ENCODE measurements at places on chromosomes 1 and 21. TPM values are rescaled to one million over a fixed set of nuclear protein-coding genes. Genes with fewer than 3 reads are reported as not detected.

Gene RNASEL
- 9.2 TPM for total RNA-seq

GRCh38 chr1:5509664-5510452 lies 482.4 kb downstream of the NPHP4 start:
- DNase-seq: peak; percentile 86

GRCh38 chr1:195878478-195878877 lies 729.8 kb downstream of the KCNT2 start:
- DNase-seq: no peak

- DNase-seq: no peak
These were observed 10.5 kb downstream of the OTUD3 start for GRCh38 chr1:19892628-19893168.

- no peak for DNase-seq
These were observed 1719.5 kb downstream of the MRPL39 start for GRCh38 chr21:23887725-23888306.

- DNase-seq: peak; percentile 96
These were observed at the start of gene INPP5B for GRCh38 chr1:37946703-37947360. TSS of gene INPP5B (minus strand) at chr1:37947053. CDS start at chr1:37946308, 745 bp downstream.

DNA sequence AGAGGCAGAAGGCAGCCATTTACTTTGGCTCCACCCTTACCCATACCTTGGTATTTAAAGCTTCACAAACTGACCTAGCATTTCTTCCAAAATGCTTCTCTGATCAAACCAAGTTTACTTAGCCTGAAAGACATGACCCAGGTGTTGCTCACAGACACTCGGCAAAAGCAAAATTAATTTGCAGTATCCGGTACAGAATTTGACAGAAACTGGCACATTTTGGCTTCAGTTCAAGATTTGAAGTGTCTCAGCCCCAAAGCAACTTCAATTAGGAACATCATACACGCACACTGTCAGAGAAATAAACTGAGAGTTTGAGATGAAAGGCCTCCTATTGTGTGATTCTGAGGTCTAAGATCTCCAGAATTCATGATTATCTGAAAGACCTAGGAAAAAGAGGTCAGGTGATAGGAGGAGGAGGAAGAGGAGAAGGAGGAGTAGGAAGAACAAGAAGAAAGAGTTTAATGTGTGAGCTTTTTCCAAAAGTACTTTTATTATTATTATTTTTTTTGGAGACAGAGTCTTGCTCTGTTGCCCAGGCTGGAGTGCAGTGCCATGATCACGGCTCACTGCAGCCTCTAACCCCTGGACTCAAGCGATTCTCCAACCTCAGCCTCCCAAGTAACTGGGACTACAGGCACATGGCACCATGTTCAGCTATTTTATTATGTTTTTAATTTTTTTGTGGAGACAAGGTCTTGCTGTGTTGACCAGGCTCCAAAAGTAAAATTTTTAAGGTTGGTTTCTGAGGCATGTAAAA lies 143.6 kb downstream of the SLC45A1 start:
- no peak for DNase-seq

DNA sequence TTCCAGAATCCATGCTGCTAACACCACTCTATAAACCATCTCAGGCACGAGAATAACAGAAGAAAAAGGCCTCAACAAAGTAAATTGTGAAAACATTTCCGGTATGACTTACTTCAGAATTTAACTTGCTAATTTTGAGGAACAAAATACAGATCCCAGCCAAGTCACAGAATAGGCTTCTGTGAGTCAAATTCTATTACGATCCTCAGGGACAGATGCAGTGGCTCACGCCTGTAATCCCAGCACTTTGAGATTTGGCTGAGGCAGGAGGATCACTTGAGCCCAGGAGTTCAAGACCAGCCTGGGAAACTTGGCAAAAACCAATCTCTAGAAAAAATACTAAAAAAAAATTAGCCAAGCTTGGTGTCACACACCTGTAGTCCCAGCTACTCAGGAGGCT lies 8.8 kb upstream of the CCDC27 start:
- DNase-seq: no peak

Measured in posterior vena cava (tissue), 2 donors.